ENCODE measurements at places on chromosomes 7 and 10. TPM values are rescaled to one million over a fixed set of nuclear protein-coding genes. Genes with fewer than 3 reads are reported as not detected.

The MMRN2 gene
- 29.9 TPM for total RNA-seq

DNA sequence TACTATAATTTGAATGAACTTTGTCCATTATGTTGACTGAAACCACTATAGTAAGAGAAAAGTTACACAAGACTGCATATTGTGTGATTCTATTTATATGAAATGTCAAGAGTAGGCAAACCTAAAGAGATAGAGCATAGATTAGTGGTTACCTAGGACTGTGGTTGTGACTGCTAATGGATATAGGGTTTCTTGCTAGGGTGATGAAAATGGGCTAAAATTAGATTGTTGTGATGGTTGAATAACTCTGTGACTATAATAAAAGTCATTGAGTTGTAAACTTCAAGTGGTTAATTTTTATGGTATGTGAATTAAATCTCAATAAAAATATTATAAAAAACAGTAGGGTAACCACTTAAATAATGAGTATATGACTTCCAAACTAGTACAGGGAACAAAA lies 142.9 kb upstream of the AHR start:
- DNase-seq, result no peak

The CAV2 gene
- total RNA-seq, result 40.2 TPM

DNA sequence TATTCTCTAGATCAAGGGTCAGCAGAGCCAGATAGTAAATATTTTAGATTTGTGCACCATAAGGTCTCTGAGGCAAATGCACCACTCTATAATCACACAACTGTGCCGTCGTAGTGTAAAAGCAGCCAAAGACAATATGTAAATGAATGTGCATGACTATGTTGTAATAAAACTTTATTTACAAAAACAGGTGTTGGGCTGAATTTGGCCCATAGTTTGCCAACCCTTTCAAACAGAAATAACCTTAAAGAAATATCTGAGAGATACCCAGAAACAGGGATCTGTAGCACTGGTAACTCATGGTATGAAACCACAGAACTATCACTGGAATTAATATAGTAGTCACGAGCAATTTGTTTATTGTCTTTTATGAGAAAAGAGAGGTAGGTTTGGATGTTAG lies 86.0 kb downstream of the ARID5B start:
- no peak for DNase-seq

GRCh38 chr10:69334302-69335062 lies 56.2 kb downstream of the HK1 start:
- no peak for DNase-seq

DNA sequence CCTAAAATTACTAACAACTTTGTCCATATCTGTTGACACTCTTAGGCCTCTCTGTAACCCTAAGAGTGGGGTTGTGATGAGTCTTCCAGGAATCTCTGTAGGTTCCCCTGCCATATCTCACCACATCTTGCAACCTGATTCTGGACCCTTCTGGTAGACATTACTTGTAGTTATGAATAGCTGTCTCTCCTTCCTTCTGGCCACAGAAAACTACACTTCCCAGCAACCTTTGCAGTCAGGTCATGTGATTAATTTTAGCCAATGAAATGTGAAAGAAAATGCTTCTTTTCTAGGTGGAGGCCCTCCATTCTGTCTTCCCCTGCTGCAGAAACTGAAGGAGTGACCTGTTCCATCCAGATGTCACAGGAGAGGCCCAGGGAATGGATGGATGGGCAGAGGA lies 147.6 kb upstream of the AOAH start:
- DNase-seq, result no peak

DNA sequence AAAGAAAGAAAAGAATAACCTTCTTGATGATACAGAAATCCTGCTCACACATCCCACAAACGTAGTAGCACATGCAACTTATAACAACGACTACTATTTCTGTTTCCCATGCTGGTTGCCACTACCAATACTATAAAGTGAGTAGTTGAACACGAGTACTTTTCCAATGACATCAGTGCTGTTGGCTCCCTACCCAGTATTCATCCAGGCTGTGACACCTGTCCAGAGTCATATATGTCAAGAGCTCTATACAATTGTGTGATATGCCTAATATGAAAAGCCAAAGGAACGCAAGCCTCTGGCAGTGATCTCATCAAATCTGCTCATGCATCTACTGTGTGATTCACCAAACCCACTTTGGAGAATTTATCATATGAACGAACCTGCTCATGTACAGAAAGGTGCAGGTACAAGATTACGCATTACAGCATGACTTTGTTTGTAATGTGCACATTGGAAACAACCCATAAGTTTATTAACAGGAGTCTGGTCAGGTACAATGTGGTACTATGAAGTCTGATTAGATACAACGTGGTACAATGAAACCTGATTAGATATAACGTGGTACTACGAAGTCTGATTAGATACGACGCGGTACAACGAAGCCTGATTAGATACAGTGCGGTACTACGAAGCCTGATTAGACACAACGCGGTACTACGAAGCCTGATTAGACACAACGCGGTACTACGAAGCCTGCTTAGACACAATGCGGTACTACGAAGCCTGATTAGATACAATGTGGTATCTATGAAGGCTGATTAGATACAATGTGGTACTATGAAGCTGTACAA lies 5.8 kb upstream of the ITIH5 start:
- no peak for DNase-seq

The PPP1R17 gene
- not detected for total RNA-seq

The TRIM50 gene
- 0.89 TPM for total RNA-seq

DNA sequence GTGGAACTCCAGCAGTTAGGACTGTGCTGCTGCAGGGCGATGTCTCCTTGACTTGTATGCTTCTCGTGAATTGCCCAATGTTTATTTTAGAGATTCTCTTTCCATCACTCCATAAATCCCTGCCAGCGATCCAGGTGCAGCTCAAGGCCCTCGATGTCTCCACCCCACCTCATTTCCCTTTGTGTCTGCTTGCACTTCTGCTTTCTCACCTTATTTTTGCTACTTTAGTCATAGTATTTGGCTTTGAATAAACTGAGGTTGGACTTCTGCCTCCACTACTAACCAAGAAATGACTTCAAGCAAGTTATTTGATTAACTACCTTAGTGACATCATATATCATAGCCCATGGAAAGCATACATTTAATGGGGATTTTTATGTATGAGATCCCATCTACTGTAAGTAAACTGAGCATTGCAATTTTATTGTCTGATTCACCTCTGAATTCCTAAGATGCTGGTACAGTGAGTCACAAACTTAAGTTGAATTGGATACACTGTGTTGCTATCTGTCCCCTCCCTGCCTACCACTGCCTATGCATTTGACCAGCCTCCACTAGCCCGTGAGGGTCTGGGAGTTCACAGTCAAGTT lies 255.8 kb downstream of the ABCA13 start:
- DNase-seq, result no peak
